ENCODE measurements at places on chromosomes 16 and 17.
A peak's percentile ranks its signal among the peaks of the same experiment; 100 is the strongest.

DNA sequence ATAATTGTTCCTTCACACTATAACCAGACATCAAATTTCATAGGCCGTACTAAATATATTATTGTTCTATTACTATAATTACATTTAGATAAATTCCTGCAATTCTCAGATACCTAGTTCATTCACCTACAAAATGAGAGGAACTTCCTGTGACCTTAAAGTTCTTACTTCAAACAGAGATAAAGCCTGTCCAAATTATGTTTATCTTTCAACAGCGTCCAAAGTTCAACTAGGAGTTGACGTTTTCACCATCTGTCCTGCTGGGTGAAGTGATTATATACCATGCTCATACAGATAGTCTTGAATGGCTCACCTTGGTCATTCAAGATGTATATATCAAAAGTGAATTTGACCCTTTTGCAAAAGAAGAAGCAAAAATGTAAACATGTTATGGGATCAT, 440.6 kb downstream of the CDH8 start:
- no peak for DNase-seq

DNA sequence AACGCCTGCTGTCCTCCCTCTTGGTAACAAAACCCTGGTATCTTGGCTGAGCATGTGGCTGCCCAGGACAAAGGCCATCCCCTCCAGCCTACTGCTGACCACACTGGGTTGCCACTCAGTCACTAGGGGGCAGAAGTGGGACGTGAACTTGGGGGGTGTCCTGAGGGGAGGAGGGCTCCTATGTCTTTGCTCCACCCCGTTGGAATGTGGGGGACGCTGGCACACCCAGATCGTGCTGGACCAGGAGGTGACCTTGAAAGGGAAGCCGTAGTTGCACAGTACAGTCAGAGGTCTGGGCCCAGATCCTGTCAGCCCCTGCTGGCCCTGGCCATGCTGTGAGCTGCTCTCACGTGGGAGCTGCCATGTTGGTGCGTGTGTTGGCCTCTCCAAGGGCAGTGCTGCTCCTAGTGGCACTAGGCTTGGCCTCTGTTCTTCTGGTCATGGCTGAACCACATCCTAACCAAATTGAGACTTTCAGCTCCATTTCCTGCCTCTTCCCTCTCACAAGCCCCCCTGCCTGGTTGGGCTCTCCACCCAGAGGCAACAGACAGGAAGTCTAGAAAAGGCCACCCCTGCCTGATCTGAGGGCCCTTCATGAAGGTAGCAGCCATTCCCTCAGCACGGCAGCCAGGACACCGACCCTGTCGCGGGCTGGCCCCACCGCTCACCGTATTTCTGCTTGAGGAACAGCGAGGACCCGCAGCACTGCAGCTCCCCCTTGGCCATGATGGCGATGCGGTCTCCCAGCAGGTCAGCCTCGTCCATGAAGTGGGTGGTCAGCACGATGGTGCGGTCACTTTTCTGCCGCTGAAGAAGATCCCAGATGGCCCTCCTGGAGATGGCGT, 29.0 kb upstream of the RNPS1 start:
- DNase-seq = peak; percentile 48

GRCh38 chr16:67186550-67186950, 2.8 kb upstream of the MATCAP1 start:
- DNase-seq = no peak

GRCh38 chr17:45307290-45308015, 9.4 kb downstream of the MAP3K14 start:
- peak; percentile 76 for DNase-seq

GRCh38 chr17:38442548-38442947, 14.3 kb downstream of the ARHGAP23 start:
- no peak for DNase-seq

- peak; percentile 82 for DNase-seq
These were observed at the start of gene CYB561 for GRCh38 chr17:63445954-63446752. CYB561 (minus strand) TSS chr17:63446306; CDS start chr17:63437547, 8,759 bp downstream.

GRCh38 chr17:73924114-73924908, 279.2 kb upstream of the RPL38 start:
- DNase-seq = peak; percentile 61

- DNase-seq = peak; percentile 94
These were observed 1.9 kb upstream of the NFAT5 start for GRCh38 chr16:69563605-69564580.

DNA sequence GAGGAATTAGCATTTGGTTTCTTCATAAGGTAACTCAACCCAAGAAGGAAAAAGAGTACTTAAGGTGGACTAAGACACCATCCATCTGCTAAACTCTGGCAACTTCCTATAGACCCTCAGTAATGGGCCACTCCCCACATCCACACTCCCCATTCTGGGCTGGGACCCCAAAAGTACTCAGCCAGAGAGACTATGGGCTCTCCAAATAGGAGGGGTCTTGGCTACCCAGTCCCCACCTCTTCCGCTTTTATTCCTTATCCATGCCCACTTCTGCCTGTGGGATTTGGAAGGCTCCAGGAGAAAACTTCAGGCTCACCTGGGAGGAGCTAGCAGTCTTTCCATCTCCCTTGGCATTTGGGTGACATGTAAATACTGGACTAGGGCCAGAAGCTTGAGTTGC, 164.5 kb upstream of the CCL2 start:
- DNase-seq = no peak

GRCh38 chr16:56814537-56815432, 50.2 kb upstream of the SLC12A3 start:
- no peak for DNase-seq

DNA sequence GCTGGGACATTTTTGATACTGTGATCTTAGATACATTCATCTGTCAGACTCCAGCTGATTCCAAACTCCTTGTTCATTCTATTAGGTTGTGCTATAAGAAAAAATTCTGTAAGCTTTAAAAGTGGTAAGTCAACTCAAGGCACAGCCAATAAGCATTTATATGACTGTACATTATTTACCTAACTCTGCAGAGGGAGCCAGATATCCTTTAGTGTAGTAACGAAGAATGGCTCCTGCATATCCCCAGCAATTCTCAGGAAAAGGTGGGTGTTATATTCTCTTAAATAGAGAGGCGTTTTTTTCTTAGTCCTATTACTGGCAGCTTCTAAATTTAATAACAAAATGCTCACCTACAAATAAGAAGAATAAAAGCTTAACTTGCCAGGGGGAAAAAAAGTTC, 374.3 kb upstream of the GOT2 start:
- DNase-seq = no peak

DNA sequence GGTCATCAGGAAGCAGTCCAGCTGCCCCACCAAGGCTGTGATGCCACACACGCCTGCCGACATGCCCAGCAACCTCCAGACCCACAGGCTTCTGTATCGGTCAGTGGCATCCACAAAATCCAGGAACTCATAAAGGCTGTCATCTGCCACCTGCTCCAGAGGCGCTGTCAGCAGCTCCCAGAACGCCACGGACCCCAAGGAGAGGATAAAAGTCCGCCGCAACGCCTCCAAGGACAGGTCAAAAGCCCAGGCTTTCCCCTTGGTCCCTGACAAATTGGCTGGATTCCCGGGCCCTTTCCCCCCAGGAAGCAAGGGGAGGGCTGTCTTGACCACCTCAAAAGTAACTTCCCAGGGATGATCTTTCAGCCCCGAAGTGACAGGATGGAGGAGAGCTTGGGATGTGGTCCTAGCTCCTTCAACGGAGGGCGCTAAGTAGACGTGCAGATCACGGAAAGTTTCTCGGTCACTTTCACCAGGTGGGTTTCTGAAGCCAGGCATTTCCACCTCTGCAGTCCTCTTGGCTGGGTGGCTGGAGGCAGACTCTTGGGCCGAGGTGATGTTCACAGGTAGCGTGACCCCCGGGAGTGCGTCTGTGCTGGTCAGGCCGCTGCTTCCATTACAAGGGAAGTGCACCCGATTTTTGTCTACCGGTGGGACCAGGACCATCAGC, 854 bp downstream of the MFSD6L start:
- no peak for DNase-seq

DNA sequence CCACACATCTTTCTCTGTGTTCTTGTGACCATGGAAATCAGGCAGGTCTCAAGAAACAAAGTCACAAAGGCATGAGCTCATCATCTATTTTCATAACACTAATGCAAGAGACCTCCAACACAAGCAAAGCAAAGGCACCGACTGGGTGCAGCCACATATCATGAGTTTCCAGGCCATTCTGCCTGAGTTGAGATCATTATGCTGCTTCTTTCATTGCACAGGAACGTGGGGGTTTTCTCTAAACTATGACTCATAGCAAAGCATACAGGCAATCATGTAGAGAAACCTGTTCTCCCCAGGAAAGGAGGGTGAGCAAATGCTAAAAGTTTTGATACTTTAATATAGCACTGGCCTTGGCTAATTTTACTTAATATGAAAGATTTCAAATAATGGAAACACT, 60.7 kb downstream of the GRIN2A start:
- no peak for DNase-seq

DNA sequence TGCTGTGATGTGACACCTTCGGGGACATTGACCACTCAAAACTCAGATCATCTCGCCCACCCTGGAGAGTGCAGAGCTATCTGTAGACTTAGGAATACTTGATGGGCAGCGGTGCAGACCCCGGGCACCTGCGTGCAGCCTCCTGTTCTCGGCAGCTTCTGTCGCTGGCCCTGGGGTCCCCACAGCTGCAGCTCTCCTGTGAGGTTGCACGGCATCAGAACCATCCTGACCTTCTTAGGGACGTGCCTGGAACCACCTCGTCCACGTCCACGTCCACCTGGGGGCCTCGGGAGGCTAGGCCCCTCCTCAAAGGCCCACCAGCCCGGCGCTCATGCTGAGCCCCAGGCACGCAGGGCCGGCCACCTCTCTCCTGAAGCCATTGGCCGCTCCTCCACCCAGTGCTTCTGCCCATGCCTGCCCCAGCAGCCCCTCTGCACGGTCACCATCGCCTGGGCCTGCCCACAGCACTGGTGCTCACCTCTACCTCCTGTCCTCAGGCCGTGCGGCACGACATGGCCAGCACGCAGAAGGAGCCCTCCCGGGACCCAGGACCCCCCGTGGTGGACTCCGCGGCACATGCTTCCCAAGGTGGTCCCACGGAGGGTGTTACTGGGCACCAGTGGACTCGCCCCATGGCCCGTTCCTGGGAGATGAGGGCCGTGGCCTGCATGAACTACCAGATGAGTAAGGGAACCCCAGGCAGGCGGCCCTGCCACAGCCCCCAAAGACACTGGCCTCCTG, 2.3 kb upstream of the WFIKKN1 start:
- no peak for DNase-seq

DNA sequence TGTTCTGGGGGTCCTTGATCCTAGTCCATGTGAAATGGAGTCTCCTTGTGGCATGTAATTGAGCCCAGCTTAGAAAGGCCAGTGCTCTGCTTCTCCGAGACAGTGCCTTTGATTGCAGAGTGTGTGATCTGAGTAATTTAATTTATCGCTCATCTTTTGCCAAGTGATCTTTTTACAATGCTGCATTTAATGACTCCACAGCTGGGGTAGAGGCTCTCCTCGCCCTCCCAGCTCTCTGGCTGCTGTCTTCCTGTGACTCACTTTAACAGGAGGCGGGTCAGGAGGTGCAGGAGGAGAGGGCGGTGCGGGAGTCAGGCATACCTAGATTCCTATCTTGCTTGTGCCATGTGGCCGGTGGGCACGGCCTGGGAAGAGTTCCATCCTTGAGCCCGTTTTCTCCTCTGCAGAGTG, 113.4 kb upstream of the FOXF1 start:
- no peak for DNase-seq

DNA sequence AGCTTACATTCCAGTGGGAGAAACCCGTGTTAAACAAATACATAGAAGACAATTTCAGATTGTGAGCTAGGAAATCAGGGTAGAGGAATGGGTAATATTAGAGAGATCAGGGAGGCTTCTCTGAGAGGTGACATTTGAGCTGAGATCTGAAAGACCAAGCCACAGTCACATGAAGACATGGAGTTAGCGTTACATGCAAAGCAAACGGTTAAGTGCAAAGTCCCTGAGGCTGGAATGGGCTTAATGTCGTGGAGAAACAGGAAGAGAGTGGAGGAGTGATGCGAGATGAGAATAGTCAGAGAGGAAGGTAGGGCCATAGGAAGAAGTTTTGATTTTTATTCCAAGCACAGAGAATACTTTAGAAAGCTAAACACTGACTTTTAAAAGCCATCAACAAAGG, 246.1 kb downstream of the IRX3 start:
- DNase-seq = no peak

- peak; percentile 97 for DNase-seq
These were observed at the start of gene MILR1 for GRCh38 chr17:64448665-64449512. MILR1 (plus strand) TSS chr17:64449115; CDS start chr17:64449169, 54 bp downstream.

DNA sequence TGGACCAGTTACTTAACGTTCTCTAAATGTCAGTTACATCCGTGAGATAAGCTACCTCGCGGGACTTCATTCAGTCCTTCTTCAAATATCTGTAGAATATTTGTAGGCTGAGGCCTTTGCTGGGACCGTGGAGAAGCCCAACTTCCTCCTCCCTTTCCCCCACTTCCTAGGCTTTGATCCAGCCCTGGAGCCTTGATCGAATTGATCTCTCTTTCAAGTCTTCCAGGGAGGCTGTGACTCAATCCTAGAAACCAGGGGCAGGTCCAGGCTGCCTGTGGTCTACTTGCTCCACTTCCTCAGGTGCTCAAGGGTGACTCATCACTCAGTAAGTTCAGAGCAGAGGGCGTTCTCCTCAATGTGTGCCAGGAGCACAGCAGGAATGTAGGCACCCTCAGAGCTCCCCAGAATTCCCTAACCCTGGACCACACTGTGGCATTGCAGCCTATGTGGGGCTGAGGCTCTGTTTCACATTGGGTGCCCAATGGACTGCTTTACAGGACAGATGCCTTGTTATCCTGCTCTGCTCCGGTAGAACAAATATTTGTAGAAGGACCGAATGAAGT, 11.2 kb upstream of the CEP20 start:
- DNase-seq = peak; percentile 18
